Stimulated activated CD4-positive, alpha-beta T cell treated with anti-CD3 and anti-CD28 coated beads, Interleukin-1b, Interleukin-23, amount 100 ng/mL, for 24 hours (primary cell): ENCODE measurements at places on chromosomes 13 and 19.

GRCh38 chr13:36555151-36555986, 118.5 kb upstream of the SERTM1 start:
- DNase-seq: no peak

DNA sequence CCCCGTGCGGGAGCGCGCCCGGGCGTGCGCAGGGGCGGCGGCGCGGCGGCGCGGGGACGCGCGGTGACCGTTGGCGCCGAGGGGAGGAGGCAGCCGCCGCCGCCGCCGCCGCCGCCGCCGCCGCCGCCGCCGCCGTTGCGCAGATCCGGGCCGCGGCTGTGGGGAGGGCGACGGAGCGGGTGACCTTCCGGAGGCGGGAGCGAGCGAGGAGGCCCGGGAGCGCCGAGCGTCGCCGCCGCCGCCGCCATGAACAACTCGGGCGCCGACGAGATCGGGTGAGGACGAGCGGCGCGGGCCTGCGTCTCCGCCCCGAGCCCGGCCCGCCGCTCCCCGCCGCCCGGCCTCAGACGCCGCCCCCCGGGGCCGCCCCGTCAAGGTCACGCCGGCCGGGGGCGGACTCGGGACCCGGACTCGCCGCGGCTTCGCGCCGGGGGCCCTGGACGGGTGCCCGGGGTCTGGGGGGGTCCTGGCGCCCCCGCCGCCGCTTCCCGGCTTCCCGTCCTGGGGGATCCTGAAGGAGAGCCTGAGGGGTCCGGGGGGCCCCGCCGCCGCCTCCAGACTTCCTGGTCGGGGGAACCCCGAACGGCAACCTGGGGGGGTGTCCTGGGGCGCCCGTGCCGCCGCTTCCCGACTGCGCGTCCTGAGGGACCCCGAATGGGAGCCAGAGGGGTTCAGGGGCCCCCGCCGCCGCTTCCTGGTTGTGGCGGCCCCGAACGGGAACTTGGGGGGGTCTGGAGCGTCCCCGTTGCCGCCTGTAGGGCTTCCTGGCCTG, at the start of gene DAZAP1:
TSS of gene DAZAP1 (plus strand) at position 59 of the 772 bp plus-strand sequence. CDS start at position 247, 188 bp downstream.
- no peak for DNase-seq

DNA sequence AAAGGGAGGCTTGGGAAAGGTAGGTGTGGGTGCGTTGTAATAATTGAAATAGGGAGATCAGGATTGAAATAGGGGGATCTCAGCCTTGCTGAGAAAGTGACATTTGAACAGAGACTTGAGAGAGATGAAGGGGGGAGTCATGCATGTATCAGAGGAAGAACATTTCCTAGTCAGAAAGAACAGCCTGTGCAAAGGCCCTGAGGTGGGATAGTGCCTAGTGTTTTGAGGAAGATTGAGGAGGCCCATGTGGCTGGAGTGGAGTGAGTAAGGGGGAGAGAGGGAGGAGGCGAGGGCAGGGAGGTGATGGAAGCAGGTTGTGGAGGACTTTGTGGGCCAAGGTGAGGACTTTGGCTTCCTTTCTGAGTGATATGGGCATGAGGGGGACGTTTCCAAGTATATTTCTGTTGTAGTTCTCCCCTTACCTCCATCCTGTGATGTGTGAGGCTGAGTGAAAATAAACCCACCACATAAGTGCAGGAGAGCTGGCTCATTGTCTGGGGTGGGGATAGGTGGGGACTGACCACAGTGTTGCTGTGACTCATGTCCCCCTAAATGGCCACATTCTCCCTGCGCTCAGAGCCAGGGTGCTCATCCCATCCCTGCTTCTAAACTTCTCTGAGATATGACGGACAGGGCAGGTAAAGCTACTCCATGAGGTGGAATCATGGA, 17.8 kb downstream of the ACTL9 start:
- no peak for DNase-seq

DNA sequence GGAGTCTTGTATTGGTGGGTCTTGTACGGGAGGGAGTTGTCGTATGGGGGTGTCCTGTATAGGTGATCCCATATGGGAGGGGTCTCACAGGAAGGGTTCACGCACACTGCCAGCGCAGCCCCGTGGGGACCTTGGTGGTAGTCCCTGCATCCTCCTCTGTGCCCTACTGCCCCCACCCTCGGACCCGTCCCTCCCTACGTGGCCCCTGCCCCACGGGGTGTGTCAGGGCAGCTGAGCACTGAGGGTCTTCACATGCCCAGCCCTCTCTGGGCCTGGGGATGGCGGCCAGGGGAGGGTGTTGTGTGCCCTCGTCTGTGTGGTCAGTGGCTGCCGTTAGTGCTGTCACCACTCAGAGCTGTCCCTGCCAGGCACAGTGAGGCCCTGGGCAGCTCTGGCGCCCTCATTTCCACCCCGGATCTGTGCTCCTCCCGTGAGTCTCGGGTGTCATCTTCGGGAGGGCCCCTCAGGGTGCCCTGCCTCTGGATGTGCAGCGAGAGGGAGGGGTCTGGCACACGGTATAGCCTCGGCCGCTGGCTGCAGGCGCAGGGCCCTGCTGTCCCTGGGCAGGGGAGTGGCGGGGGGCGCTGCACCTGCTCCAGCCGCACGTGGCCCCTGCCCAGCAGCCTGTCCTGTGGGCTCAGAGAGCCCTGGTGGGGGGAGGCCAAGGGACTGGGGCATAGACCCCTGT, 16.0 kb upstream of the GNA15 start:
- DNase-seq: no peak

GRCh38 chr13:109384491-109385241, 401.7 kb downstream of the IRS2 start:
- DNase-seq: no peak

DNA sequence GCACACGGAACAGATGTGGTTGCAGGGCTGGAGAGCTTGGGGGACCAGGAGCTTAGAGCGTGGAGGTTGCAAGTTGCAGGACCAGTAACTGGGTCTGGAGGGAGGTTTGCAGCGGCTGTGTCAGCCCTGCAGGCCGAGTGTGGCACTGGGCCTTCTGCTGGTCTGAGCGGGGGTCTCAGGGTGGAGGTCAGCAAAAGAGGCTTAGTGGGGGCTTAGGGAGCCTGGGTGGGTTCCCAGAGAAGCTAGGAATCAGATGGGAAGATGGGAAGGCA, 5.8 kb upstream of the HCN2 start:
- no peak for DNase-seq

GRCh38 chr13:114268344-114269280, 12.8 kb upstream of the UPF3A start:
- DNase-seq: no peak

DNA sequence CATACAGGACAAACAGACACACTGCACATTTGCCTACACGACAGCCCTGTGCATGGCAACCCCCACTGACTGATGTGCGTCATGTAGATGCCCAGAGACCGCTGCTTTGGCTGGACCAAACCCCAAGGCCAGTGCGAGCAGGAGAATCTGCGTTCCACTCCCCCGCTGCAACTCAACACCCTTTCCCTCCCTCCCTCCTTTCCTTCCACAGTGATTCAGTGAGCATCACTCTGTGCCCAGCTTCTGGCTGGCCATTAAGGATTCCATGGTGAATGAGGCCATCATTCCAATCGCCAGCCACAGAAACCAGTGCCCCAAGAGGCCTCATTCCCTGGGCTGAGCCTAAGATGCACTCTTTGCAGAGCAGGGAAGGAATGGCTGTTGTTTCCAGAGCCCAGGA, 61.6 kb downstream of the GSX1 start:
- no peak for DNase-seq

GRCh38 chr13:27619093-27619727, 1.1 kb downstream of the LNX2 start:
- no peak for DNase-seq

DNA sequence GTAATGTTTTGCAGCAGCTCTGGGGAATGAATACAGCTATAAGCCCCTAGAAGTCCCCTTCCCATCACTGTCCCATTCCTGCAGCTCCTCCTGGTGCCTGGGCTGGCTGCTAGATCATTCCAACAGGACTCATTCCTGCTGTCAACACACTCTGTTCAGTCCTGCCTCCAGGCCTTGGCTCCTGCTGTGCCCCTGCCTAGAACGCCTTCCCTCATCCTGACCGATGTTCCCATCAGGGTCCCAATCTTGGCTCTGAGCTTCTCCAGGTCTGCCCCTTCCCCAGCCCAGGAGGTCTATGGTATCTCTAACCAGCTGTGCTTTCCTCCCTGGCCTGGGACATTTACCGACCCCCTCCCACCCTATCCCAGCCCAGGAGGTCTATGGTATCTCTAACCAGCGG, 48.1 kb downstream of the FBN3 start:
- DNase-seq: no peak

- no peak for DNase-seq
Observed at GRCh38 chr19:54616821-54617560, 13.3 kb upstream of the LILRB1 start.

GRCh38 chr19:31715249-31715945, 366.2 kb upstream of the TSHZ3 start:
- no peak for DNase-seq

- no peak for DNase-seq
Observed at GRCh38 chr13:106337096-106337850, 198.2 kb downstream of the EFNB2 start.

- no peak for DNase-seq
Observed at GRCh38 chr19:7971553-7972520, 28.4 kb upstream of the TIMM44 start.

GRCh38 chr13:81140675-81141074, 799.7 kb upstream of the SPRY2 start:
- no peak for DNase-seq

GRCh38 chr13:34914416-34914815, 27.7 kb upstream of the NBEA start:
- no peak for DNase-seq

DNA sequence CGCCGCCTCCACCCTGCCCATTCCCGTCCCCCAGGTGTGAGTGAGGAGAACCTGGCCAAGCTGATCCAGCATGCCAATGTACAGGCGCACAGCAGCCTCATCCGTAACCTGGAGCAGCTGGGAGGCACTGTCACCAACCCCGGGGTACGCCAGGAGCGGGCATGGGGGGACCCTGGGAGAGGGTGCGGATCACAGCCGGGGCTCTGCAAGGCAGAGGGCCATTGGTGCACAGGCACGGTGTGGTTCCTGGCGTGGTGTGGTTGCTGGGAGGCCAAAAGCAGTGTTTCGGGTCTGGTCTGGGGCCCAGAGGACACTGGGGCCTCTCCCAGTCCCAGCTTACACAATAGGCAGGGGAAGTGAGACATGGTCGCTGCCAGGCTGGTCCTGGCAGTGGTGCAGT, 8.3 kb downstream of the STXBP2 start:
- no peak for DNase-seq

GRCh38 chr13:112741185-112741755, 51.4 kb downstream of the ATP11A start:
- DNase-seq: no peak

DNA sequence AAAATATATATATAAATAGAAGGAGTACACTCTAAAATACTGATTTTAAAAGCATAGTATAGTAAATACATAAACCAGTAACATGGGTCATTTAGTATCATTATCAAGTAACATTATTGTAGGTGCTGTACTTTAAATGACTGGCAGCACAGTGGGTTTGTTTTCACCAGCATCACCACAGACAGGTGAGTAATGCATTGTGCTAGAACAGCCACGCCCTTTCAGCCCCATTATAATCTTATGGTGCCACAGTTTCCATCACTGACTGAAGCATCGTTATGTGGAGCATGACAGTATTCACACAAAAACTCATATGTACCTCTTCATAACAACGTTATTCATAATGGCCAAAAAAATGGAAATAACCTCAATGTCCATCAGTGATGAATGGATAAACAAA, 88.3 kb downstream of the DHRS12 start:
- DNase-seq: no peak

DNA sequence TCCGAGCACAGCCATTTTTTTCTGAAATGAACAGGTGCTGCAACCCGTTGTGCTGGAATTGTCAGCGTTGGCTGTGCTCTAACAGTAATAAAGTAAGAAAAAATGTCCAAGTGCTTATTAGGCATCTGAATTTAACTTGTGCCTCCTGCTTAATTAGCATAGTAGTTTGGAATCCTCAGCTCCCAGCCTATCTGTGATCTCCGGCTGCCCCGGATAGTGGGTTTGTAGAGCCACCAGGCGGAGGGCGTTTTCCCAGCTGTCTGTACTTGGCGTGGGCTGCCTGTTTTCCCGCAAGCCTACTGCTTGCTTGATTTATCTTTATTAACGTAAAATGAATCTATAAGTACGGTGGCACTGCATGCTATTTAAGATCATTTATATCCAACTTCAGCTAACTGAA, 137.9 kb downstream of the MTUS2 start:
- no peak for DNase-seq

- DNase-seq: no peak
Observed at GRCh38 chr13:48808683-48809082, 155.0 kb downstream of the CYSLTR2 start.

GRCh38 chr13:97310809-97311436, 88.8 kb downstream of the MBNL2 start:
- DNase-seq: no peak

GRCh38 chr13:31986676-31987470, 44.7 kb upstream of the FRY start:
- DNase-seq: no peak

DNA sequence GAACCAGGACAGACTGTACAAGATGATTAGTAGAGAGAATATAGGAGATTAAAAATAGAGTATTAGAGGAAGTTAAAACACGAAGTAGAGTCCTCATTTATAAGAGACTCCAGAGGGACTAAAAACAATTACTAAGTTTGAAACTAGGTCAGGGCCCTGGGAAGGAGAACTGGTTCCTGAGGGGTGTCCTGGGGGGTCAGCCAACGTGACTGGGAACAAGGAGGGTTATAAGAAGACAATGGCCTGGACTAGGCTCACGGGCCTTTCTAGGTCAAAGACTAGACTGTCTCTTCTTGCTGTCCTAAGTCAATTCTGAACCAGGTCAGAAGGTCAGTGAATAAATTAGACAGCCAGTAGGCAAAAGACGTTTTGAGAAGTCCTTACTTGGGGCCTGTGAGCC, 165.3 kb downstream of the IER2 start:
- DNase-seq: no peak

DNA sequence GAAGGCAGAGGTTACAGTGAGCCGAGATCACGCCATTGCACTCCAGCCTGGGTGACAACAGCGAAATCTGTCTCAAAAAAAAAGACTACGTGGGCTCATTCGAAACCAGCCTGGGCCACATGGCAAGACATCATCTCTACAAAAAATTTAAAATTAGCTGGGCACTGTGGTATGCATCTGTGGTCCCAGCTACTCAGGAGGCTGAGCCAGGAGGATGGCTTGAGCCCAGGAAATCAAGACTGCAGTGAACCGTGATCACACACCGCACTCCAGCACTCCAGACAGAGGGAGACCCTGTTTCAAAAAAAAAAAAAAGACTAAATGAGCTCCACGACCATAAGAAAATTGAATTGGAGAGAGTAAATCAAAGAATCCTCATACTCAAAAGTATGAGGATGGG, 53.1 kb downstream of the SLC7A1 start:
- no peak for DNase-seq

GRCh38 chr13:109787135-109787954, 962 bp upstream of the IRS2 start:
- no peak for DNase-seq

GRCh38 chr19:51593138-51593890, 22.2 kb downstream of the ZNF175 start:
- no peak for DNase-seq

- DNase-seq: peak; percentile 35
Observed at GRCh38 chr13:23377983-23378632, 55.4 kb downstream of the SACS start.
